ENCODE measurements at places on chromosomes 4 and X.

GRCh38 chr4:76035799-76036380 is at the start of gene CXCL11:
Gene CXCL11 (minus strand): TSS chr4:76036070. CDS start chr4:76035987, 83 bp downstream.
- DNase-seq = no peak

DNA sequence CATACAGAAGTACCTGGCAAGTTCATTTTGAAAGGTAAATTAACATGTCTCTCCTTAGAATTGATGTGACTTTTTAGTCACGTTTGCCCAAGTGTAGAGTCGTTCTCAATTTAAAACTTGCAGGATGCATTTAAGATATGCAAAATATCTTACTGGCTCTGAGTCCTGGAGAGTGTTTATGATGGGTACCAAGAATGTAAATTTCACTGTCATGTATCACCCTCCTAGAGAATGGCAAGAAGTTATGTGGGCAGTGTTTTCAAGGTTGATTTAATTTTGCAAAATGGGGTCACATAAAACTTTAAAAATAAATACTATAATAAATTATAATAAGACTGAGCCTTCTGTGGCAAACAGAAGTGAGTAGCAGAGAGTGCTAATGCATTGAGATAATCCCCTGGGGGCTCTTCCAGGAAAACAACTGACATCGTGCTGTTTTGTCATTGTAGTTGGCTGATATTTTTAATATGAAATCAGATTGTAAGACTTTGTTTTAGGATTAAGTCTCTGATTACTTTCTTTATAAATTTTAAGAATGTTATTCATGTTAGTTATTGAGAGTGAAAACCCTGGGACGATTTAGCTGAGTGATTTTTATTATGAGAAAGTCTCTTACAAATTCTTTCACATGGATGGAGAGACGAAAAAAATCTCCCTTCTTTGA is 103.0 kb downstream of the AFF1 start:
- DNase-seq = no peak

GRCh38 chrX:134171661-134172587 is 65.1 kb upstream of the CCDC160 start:
- DNase-seq = no peak

DNA sequence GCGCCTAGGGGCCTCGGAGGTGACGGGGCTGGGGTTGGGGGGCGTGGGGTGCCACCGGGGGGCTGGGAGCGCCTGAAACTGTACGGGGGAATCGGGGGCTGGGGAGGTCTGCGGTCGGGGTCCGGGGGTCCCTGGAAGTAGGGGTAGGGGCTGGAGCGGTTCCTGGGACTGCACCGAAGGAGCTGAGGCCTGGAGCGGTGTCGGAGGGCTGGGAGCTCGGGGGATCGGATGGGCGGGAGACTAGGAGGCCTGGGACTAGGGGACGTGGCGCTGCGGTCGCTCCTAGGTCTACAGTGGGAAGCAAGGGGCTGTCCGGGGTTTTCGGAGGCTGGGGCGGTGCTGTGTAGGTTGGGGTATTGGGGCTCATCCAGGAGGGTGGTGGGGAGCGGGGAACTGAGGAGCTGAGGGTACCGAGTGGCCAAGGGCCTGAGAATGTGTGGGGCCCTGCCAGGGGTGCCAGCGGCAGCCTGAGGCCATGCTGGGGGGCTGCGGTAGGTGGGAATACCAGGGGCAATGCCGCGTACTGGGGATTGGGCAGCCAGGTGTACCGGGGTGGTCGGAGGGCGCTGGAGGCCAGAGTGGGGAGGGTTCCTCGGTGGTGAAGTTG is 562 bp downstream of the AKAP17A start:
- no peak for DNase-seq

- no peak for DNase-seq
Observed at GRCh38 chrX:46184749-46185148, 360.5 kb downstream of the ZNF674 start.

- no peak for DNase-seq
Observed at GRCh38 chrX:28851871-28852270, 264.6 kb downstream of the IL1RAPL1 start.

- no peak for DNase-seq
Observed at GRCh38 chrX:21493226-21493830, 119.1 kb downstream of the CNKSR2 start.

DNA sequence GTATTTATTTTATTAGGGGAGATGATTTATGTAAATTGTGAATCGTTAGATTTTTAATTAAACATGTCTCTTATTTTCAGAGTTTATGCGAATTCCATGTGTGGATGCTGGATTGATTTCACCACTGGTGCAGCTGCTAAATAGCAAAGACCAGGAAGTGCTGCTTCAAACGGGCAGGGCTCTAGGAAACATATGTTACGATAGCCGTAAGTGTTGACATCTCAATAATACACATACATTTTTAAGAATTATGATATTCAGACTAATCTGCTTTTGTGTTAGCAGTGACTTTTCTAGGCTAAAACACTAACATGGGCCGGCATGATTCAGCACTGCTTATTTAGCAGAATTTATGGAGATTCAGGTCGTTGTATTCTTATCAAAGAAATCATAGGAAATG is 91.2 kb downstream of the RAP1GDS1 start:
- DNase-seq = no peak
